ENCODE measurements at places on chromosomes 6 and 20.

DNA sequence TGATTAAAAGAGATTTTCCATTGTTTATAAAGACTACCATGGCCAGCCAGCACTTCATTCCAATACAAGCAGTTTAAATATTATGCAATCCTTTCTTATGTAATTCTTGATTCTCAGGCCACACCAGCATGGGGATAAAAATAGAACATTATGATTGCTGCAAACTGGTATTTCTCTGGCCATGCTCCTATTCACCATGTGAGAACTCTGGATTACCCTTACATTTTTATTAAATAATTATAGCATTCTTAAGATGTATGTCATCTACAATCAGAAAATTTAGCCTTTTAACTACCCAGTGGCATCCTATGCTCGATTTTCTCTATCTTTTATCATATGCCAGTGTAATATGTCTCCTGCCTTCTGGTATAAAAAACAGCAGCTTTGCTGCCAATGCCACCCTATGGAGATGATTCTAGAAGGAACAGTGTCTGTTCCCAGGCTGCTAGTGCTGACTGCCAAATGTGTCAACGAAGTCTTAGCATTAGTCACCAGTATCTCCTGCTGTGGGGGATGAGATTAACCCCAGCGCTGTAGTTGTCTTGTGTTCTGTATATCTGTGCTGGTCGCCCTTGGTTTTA, 501.4 kb downstream of the BCKDHB start:
- peak; percentile 74 for DNase-seq

DNA sequence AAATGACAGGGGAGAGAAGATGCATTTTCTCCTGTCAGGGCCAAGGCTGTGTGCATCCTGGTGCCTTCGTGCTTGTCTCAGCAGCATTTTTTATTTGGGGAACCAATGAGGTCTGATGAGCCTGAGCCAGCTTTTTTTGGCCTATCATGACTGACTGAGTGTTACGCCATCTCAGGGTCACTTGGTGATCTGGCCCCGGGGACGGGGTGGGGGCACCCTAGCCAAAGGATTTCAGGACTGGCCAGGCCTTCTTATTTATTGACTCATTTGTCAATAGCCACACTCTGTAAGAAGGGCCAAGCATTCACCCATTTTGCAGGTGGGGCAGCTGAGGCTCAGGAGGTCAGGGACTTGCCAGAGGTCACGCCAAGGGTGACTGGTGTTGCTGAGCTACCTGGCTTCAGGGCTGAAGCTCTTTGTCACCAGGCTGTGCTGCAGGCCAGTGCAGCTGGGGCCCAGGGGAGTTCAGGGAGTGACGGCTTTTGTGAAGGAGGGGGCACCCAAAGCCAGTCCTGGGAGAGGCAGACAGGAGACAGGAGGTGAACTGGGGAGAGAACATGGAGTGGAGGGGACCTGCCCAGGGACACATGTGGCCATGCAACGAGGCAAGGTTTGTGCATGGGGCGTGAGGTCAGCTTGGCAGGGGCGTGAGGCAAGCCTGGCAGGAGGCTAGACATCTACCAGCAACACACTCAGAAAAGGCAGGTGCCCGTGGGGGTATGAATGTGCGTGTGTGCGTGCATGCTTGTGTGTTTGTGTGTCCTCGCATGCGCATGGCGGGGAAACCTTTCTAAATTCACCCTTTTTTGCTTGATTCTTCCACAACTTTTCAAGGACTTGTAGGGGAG, 31.1 kb downstream of the VSTM2L start:
- DNase-seq, result no peak

DNA sequence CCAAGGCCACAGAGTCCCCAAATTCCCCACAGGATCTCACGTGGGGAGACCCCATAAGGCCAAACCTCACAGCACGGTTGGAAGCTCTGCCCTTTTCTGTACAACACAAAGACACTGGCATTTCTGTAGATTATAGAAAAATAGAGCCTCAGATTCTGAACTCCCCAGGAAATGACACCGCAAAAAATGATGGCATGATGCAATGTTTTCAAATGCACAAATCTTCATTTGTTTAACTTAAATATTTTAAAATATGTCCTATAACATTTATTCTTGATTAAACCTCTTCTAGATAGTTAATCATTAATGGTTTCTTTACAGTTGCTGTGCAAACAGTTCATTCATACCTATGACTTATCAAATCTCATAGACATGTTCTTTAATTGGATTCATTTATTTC, 33.8 kb downstream of the SIM1 start:
- DNase-seq, result no peak

- no peak for DNase-seq
Measured at GRCh38 chr6:90093558-90094073, 199.3 kb downstream of the GJA10 start.

- DNase-seq, result no peak
Measured at GRCh38 chr6:108210556-108210955, 44.7 kb downstream of the NR2E1 start.

GRCh38 chr20:62846166-62846890, 15.3 kb downstream of the TCFL5 start:
- DNase-seq, result no peak

DNA sequence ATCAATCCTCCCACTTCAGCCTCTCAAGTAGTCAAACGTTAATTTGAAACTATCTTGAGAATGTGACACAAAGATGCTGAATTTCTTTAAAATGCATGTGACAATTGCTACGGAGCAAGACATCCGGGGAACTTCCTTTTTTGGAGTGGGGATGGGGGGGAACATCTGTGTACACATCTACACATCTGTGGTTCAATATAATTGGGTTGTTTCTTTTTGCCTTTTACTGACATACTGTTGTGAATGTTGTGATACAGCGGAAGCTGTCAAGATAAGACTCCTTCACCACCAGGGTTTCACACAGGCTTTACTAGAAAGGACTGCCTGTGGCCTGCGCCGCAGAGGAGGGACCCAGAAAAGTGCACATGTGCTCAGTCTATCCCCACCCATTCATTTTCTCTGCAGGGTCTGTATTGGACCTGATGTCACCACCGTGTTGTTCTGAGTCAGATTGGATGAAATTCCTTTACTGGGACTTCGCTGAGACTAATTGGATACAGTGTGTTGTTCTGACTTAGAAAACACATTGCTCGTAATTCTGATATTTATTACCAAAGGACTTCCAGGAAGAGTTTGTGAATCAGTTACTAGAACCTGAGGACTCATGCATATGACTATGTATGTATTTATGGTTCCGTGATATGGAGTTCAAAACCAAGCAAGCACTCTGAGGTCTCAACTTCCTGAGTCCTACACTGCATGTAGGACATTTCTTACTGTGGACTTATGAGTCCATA, 98.7 kb upstream of the SGK1 start:
- peak; percentile 14 for DNase-seq

DNA sequence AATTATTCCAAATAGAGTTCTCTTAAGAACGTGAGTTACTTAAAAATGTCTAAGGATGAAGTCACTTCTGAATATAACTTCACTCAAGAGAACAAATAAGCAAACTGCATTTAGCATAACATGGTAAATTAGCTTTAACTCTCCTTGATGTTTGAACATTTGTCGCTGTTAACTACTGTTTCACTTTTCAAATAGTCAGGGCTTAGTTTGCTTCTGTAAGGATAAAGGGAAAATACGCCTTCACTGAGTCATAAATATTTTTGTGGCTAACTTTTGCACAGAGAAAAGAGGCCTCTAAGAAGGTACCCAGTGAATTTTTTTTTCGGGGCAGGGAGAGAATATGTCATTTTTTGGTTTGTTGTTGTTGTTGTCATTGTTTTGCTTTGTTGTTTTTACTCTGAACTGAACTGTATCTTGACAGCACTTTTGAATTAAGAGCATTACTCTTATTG, 8.1 kb downstream of the PTPN1 start:
- peak; percentile 39 for DNase-seq

DNA sequence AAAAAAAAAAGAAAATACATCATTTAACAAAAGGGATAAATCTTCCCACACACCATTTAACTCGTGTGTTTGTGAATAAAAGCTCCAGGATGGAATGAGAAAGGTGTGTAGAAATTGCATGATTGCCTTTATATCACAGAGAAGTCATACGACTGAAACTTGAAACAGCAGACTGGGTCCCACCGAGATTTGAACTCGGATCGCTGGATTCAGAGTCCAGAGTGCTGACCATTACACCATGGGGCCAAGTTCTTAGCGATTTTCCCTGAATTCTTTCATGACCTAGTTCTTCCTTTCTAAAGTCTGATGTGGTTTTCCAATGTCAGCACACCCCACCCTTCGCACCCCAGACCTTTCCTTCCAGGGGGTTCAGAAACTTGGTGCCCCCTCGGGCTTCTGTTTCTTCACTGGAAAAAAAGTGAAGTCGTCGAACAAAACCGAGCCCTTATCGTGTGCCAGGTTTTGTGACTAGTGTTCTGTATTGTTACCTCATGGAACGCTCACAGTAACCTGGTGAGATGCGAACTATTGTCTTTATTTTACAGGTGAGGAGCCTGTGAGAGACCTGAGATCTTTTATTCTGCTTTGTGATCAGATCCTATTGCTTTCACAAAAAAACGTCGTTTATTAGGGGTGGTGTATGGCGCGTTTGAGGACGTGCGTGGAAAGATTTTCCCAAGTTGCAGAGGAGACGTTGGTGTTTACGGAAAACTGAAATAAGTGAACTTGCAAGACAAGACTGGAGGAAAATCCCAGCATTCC, 120.8 kb downstream of the OR2B2 start:
- peak; percentile 83 for DNase-seq

DNA sequence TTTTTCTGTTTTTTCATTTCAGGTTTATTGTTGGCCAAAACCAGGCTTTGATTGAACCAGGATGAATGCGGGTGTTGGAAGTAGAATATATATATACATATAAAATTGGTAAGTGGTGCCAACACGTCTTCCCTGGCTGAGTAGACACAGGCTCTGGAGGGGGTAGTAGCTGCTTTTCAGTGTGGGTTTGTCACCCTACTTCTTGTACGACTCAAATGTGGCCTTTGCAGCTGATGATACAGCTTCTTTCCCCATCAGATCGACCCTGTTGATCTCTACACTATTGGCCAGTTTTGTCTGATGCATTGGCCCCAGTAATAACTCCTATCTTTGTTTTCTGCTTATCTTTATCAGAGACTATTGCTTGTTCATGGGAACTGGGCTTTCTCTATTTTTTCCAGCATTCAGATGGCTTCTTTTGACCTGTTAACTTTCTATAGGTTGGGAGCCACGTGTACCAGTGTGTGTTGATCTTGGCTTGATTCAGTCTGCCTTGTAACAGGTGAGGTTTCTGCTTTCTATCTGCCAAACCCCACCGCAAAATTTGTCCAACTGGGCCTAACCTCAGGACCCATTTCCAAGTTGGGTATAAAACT, 2.7 kb upstream of the ZNFX1 start:
- DNase-seq, result no peak
